NCI-H748 treated with DMSO at 0.1 percent for 48 hours (cell line): ENCODE measurements at places on chromosomes 7 and 10.

DNA sequence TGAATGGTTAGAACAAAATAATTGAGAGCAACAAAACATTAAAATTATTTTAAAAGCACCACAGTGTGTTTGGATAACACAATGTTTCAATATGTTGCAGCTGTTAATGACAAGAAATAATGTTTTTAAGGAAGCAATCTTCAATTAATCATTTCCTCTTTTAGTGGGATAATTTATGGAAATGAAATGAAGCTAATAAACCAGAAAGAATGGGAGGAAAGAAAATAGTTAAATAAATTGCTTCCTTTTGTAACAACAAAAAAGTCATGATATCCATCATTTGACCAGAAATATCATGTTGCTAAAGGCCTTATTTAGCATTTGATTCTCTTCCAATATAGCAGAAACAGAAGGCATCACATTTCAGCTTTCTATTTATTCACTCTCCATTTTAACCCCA, 224.5 kb downstream of the SEMA3A start:
- no peak for DNase-seq

DNA sequence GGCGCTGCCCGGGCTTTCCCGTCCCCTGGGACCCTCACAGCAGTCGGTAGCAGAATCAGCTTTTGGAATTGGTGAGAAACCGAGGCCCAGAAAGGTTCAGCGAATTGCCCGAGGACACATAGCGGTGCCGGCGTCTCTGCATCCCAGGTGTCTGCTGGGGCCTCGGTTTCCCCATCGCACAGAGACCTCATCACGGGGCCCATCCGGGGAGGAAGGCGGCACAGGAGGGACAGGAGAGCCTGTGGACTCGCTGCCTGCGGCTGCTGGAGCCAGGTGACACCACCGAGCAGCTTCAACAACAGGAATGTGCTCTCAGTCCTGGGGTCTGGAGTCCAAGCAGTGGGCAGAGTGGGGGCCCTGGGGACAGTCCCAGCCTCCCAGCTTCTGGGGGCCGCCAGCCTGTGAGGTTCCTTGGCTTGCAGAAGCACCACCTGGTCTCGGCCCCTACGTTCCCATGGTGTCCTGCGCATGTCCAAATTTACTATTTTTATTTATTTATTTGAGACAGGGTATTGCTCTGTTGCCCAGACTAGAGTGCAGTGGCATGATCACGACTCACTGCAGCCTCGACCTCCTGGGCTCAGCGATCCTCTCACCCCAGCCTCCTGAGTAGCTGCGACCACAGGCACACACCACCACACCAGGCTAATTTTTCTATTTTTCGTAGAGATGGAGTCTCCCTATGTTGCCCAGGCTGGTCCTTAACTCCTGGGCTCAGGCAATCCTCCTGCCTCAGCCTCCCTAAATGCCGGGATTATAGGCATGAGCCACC, 539 bp upstream of the COX19 start:
- DNase-seq: no peak

DNA sequence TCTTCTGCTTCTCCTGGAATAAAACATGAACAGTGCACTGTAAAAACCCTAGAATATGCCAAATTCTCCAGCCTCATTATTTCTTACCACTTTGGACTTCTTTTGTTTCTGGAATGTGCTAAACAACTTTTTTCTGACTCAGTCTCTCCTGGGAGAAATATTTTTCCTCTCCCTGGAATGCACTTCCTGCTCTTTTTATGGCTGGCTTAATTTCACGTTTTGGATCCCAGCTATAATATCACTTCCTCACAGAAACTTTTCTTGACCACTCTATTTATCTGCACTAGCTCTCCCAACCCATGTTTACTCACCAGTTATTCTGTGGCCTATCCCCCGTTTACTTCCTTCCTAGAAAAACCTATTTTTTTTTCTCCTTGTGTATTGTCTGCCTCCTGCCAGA, 26.7 kb downstream of the ABCB5 start:
- DNase-seq: no peak

GRCh38 chr10:66144016-66144415, 781.8 kb upstream of the LRRTM3 start:
- no peak for DNase-seq

GRCh38 chr7:151373599-151373998, 32.0 kb downstream of the NUB1 start:
- no peak for DNase-seq

DNA sequence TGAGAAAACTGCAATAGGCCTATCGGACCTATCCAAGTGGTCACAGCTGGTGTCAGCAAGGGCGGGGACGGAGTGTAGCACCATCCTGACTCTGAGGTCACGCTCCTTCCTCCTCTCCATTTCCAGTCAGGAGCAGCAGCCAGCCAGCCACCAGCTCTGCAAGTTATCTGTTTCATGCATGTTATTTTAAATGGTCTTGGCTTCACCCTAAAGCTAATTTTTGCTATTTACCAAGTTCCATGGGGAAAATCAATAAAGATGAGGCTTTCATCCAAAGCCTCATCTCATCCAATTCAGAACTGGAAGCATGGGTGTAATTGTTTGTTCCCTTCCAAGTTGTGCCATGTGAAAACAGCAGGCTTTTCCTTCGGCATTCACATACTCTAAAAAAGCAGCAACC, 49.3 kb downstream of the ICA1 start:
- no peak for DNase-seq
